ENCODE measurements at places on chromosomes 12 and 14.

GRCh38 chr14:85087201-85087600, 442.7 kb upstream of the FLRT2 start:
- DNase-seq: peak; percentile 7

DNA sequence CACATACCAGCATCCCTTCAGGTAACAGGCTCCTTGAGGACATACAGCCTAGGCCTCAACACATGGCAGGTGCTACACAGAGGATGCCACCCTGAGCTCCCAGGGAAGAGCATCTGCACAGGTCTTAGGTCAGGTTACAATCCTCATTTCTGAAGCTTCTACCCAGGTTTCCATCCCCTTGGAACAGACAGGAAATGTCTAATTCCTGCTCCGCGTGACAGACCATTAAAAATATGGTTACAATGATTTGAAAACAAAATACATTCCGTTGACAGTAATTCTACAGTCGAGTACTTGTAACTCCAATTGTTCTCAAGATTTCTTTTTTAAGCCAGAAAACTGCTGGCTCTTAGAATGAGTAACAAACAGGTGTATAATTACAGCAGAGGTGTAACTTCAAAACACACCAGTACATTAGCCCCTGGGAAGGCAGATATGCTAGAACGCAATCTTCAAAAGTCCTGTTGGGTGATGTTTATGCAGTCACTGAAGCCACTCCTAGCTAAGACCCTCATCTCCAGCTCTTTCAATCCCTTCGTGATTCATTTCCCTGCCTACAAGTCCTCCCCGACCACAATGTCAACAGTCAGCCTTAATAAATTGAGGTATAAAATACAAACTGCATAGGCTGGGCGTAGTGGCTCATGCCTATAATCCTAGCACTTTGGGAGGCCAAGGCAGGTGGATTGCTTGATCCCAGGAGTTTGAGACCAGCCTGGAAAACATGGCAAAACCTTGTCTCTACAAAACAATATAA, 11.6 kb downstream of the SETD3 start:
- DNase-seq: no peak

DNA sequence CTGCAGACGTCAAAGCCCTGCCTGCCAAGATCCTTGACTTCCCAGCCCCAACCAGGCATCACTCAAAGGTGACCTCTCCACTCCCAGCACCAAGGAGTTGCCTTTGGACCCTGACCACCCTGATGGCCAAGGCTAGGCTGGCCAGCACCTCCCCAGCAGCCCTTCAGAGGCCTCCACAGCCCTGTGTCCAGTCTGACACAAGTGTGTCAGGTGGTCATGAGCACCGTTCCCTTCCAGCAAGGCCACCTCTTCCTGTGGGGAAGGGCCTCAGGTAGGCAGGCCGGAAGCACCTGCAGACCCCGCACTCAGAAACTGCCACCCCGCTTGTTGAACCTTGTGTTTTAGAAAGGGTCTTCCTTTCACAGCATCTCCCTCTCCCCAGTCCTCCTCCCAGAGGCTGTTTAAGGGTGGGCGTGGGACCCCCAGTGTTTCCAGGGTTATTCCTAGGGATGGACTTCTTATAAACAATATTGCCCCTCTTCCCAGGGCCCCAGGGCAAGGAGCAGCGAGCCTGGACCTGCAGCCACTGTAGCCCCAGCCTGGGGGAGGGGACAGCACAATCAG, 13.2 kb upstream of the INF2 start:
- no peak for DNase-seq

- no peak for DNase-seq
Measured at GRCh38 chr14:92409043-92409442, 86.1 kb downstream of the SLC24A4 start.

- DNase-seq: no peak
Measured at GRCh38 chr14:101476258-101476915, 84.9 kb upstream of the DIO3 start.

GRCh38 chr12:104604070-104604994, 147.6 kb downstream of the CHST11 start:
- DNase-seq: peak; percentile 83

- DNase-seq: no peak
Measured at GRCh38 chr14:101056446-101056845, 152.9 kb upstream of the RTL1 start.

DNA sequence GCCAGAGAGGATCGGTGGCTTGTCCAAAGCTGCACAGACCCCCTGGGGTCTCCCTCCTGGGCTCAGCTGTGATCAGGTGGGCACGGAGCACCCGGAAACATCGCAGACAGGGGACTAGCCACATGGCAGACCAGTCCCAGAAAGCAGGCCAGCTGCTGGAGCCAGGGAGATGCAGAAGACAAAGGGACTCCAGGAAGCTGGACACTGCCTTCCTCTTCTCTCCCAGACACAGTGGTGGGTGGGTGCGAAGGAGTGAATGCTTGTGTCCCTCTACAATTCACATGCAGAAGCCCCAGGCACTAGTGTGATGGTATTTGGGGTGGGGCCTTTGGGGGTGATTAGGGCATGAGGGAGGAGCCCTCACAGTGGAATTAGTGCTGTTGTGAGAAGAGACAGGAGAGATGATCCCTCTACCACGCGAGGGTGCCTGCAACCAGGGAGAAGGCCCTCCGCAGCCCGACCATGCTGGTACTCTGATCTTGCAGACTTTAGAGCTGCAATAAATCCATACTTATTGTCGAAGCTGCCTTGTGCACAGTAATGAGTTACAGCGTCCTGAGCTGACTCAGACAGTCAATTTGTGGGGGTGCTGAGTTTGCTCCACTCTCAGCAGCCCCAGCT, 95.2 kb downstream of the CALM1 start:
- no peak for DNase-seq

GRCh38 chr14:23725980-23726710, 90.0 kb downstream of the DHRS2 start:
- no peak for DNase-seq

GRCh38 chr12:44459569-44459968, 416.5 kb downstream of the NELL2 start:
- DNase-seq: no peak

DNA sequence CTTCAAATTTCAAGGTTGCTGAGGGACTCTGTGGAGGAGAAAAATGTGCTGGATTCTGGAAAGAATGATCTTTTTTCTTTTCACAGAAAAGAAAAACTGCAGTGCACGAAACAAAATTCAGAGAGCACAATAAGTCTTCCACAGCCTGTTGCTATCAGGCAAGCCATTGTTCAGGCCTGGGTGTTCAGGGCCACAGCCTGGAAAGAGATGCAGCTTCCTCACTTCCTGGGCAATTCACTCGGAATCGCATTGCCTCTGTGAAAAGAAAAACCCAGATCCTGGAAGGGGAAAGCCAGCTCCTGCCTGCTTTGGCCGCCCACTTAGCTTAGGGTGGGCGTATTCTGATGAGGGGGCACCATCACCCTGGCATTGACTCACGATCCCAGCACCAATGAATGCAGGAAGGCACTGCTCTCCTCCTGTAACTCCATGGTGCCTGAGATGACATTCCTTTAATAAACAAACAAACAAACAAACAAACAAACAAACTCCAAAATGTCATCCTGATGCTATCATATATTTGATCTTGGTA, 863.9 kb downstream of the BCL11B start:
- no peak for DNase-seq

GRCh38 chr14:55116246-55117030, 12.6 kb upstream of the LGALS3 start:
- no peak for DNase-seq

- DNase-seq: no peak
Measured at GRCh38 chr14:58717813-58718212, 80.1 kb downstream of the DACT1 start.

- DNase-seq: no peak
Measured at GRCh38 chr14:72745991-72746980, 147.6 kb downstream of the DPF3 start.

GRCh38 chr14:97077687-97078086, 280.5 kb downstream of the VRK1 start:
- DNase-seq: no peak

DNA sequence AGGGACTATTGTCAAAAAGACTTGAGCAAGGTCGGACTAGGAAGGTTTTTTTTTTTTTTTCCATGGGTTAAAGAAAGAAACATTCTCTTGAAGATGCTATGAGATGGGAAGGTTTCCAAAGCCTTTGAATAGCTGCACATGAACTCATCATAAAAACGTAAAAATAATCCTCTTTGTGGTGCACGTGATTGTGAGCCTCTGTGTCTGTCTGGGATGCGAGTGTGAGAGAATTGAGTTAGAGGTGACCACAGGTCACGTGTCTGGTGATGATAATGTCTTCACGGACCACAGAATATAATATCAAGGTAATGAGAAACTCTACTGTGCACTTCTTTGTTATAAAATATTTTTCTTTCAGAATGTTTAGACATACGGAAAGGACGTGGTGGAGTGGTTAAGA, 24.3 kb upstream of the ADGRD1 start:
- DNase-seq: no peak

DNA sequence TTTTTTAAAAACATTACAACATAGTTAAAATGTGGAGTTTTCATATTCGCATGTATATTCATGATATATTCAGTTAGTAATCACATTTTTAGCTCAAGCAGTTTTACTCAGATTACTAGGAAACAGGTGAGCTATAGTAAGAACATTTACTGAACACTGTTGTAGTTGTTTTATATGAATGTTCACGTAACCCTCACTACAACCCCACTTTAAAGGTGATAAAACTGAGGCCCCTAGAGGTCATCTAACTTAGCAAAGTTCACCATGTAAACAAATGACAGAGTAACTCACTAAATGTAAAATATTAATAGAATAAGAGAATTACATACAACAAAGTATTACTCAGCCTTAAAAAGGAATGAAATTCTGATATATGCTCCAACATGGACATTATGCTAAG, 26.0 kb downstream of the RPAP3 start:
- no peak for DNase-seq

GRCh38 chr12:117430246-117430645, 68.8 kb upstream of the NOS1 start:
- DNase-seq: no peak

DNA sequence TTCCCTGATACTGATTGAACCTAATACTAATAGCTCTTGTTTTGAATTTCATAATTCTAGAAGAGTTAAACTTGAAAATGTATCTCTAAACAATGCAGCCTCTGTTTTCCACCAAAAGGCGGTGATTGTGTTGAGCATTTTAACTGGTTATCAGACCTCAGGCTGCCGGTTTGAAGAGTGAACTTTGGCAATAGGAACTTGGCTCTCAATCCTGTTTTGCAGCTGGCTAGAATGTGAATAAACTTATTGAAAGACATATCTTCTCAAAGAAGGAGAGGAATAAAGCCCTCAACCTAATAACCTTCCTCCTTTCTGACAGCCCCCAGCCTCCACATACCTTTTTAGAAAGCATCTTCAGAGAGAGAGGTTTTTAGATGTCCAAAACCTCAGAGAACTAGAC, 105.4 kb downstream of the SRGAP1 start:
- DNase-seq: no peak

DNA sequence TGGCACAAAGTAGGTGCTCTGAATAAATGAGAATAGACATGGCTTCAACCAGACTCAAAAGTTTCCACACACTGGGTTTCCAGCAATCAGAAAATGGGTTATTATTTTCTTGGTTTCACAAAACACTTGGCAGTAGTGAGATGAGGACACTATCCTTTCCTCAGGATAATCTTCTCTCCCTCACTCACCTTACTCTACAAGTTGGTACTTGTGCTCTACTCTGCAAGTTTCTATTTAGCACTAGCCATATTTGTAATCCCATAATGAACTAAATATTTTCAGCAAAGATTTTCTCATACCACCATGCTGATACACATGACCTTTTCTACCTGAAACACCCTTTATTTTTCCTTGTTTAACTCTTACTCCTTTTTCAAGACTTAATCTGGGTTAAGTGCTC, 137.7 kb downstream of the FOXA1 start:
- DNase-seq: no peak

- peak; percentile 89 for DNase-seq
Measured at GRCh38 chr14:52044791-52045522, 23.9 kb downstream of the NID2 start.

GRCh38 chr14:90060312-90060964, 1.4 kb upstream of the KCNK13 start:
- DNase-seq: no peak

- DNase-seq: no peak
Measured at GRCh38 chr12:68939505-68939904, 6.5 kb upstream of the CPM start.

- no peak for DNase-seq
Measured at GRCh38 chr14:35047976-35048513, 2.0 kb downstream of the FAM177A1 start.

- no peak for DNase-seq
Measured at GRCh38 chr12:129830796-129831195, 73.0 kb downstream of the TMEM132D start.

- DNase-seq: peak; percentile 2
Measured at GRCh38 chr12:77796775-77797174, 33.9 kb upstream of the NAV3 start.

DNA sequence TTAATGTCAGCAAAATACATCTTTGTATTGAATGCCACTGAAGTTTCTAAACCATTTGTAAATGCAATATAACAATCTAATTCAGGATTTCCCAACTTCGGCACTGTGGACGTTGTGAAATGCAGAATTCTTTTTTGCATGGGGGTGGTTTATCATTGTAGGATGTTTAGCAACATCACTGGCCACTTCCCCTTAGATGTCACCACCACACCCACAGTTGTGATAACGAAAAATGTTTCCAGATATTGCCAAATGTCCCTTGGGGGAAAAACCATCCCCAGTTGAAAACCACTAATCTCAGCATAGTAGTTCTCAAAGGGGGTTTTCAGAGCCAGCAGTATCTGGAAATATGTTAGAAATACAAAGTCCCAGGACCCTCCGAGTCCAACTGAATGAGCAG, 203.3 kb downstream of the NAV3 start:
- no peak for DNase-seq

DNA sequence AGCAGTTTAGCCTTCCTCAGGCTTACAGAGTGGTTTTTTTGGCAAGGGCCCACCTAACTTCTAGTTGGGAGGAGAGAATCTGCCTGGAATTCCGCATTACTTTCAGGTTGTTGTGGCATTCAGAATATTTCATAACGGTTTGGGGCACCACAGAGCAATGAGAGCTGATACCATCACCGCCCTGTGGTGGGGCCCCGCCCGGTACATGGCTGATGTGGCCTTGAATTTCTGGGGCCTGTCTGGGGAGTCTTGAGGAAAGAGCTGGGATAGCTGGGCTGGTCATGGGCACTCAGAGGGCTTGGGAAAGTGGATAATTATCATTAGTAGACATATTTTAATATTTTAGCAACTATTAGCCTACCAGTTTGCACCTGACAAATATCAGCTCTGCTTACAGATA, 4.2 kb downstream of the TESPA1 start:
- no peak for DNase-seq

- no peak for DNase-seq
Measured at GRCh38 chr12:262817-263216, at the start of gene SLC6A13. Gene SLC6A13, minus strand, starts transcription at chr12:262836. Its CDS starts 2,784 bp downstream, at chr12:260052.

- no peak for DNase-seq
Measured at GRCh38 chr14:100547633-100548294, 39.5 kb downstream of the BEGAIN start.

- no peak for DNase-seq
Measured at GRCh38 chr14:37546621-37547447, 48.2 kb downstream of the FOXA1 start.

DNA sequence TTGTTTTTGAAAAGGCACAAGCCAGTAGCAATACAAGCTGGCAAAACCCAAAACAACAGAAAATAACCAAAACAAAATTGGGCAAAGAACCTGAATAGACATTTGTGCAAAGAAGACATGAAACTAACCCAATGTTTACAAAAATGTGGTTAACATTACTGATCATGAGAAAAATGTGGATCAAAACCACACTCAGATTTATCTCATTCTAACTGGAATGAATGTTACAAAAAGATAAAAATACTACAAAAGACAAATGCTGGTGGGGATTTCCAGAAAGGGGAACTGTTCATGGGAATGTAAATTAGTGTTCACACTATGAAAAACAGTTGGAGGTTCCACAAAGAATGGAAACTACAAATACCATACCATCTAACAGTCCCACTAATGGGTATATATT, 26.6 kb downstream of the ASCL4 start:
- no peak for DNase-seq
